NCI-H1930 (cell line): ENCODE measurements at places on chromosomes 6 and 20.

GRCh38 chr6:102813489-102814275, 1420.2 kb downstream of the GRIK2 start:
- DNase-seq = no peak

- no peak for DNase-seq
Observed at GRCh38 chr6:43070028-43070632, 6.0 kb upstream of the PTK7 start.

DNA sequence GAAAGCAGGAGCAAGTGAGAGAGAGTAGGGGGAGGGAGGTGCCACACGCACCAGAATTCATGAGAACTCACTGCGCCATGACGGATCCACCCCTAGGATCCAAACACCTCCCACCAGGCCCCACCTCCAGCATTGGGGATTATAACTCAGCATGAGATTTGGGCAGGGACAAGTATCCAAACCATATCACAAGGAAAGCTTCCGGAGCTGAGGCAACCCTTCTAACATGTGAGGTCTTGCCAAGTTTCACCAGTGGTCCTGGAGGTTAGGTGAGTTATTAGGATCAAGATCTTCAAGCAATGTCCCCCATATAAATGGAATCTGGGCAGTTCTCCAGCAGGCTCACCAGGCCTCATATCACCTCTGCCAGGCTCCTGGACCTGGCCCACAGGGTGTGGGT, 308.4 kb downstream of the NRN1 start:
- DNase-seq = no peak

DNA sequence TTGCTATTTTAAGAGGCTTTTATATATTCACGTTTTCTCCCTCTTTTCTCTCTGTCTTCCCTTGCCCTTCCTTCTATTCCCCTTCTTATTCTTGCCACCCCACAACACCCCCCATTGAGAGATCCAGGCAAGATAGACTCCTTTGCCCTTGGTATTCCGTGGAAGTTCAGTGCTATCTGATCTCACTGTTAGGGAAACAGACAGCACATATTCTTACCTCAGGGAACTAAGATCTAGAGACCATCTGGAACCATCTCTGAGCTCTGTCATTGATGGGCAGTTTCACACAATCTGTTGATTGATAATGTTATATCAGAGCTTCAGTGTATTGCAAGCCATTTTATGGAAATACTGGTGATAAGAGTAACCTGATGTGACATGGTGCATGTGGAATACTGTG, 228.8 kb downstream of the ARID1B start:
- no peak for DNase-seq

DNA sequence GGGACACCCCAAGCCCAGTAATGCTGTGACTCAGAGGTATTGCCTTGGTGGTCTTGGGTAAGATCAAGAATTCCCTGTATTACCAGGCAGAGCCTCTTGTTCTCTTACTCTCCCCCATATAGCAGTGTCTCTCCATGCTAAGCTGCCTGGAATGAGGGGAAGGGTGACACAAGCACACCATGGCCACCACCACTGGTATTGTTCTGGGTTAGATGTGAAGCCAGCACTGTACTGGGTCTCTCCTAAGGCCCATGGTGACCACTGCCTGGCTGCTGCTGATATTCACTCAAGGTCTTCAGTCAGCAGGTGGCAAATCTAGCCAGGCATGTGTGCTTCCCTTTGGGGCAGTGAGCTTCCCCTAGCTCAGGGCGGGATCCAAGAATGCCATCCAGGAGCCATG, 36.5 kb downstream of the TAF11 start:
- DNase-seq = no peak

DNA sequence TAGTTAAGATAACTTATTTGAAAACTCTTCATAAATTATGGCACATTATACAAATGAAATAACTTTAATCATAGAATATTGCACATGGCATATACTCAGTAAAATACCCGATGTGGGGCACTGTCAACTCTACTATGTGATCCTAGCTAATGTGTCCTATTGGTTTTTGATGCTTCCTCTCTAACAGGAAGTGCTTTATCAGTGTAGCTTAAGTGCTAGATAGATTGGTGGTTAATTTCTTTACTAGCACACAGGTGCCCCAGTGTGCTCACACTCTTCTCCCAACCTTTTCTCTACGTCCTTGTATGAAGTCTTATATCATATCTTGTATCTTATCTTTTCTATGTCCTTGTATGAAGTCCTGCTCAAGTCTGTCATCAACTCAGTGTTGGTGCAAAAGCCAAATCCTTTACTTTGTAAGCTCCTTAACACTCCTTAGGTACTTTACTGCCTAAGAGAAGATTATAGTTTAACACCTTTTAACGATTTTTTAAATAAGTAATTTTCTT, 358.9 kb downstream of the CENPW start:
- no peak for DNase-seq

DNA sequence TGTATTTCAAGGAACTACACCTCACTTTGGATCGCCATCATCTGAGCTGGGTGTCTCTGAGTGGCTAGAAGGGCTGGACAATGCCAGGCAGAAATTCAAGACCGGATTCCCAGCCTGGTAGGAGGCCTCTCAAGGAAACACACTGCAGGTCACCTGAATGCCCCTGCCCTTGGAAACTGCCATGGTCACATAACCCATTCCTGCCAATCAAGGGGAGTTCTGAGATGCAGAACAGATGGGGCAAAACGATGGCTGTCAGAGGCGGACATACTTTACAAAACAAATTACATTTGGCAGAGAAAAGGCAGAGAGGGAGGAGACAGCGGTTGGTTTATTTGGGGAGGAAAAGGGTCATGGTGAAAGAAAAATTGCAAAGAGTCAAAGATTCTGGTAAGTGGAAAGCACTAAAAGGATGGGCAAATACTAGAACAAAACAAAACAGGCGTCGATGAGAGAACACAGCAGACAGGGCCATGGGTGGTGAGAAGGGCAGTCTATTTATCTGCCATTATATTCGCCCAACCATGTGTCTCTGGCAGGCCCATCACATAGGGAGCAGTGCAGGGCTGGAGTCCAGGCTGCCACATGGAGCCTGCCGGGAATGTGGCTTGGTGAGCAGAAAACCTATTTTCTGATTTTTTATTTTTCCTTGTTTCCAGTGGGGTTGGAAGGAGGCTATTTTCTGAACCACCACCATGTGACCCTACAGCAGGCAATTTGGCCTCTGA, 13.5 kb downstream of the BEND3 start:
- DNase-seq = no peak

- DNase-seq = peak; percentile 56
Observed at GRCh38 chr20:32155017-32155981, 45.8 kb downstream of the TM9SF4 start.

GRCh38 chr6:105137388-105137787, 42.4 kb downstream of the POPDC3 start:
- DNase-seq = no peak
